ENCODE measurements at places on chromosomes 11 and 22.

GRCh38 chr11:35524780-35525179 lies 636 bp downstream of the PAMR1 start:
- DNase-seq: no peak

GRCh38 chr11:19162951-19163505 lies 38.8 kb downstream of the CSRP3 start:
- DNase-seq: no peak

DNA sequence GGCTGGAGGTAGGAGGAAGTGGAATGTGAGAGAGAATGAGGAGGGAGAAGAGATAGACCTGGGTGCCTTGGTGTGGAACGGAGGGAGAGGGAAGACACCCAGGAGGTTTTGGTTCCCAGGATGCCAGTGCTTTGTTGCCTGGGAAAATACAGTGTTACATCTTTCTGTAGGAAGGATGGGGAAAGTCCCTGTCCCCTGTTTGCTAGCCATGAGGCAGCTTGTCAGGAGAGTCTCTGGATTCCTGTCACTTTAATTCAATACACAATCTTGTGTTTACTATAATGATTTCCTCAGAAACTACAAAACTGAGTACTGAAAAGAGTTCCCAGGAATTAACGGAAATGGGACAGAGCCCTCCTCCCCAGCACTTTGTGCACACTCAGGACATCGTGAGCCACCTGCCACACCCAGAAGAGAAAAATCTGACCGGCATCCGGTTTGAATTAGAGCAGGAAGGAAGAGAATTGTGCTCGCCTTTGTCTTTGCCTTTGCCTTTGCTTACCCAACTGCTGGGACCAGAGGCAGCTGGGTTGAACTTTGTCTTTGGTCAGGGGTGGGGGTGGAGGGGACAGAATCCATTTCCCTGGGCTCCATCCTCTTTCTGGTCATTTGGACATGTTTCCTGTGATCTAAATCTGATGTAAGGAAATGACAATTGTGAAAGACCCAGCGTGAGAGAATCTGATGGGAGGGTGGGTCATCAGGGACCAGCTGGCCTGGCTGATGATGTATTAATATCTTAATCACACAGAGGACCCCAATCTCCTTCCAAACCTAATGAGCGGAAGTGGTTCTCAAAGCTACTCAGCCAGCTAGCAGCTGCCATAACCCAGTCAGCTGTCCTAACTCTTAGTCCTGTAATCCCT lies 1.3 kb upstream of the LIMK2 start:
- DNase-seq: no peak

DNA sequence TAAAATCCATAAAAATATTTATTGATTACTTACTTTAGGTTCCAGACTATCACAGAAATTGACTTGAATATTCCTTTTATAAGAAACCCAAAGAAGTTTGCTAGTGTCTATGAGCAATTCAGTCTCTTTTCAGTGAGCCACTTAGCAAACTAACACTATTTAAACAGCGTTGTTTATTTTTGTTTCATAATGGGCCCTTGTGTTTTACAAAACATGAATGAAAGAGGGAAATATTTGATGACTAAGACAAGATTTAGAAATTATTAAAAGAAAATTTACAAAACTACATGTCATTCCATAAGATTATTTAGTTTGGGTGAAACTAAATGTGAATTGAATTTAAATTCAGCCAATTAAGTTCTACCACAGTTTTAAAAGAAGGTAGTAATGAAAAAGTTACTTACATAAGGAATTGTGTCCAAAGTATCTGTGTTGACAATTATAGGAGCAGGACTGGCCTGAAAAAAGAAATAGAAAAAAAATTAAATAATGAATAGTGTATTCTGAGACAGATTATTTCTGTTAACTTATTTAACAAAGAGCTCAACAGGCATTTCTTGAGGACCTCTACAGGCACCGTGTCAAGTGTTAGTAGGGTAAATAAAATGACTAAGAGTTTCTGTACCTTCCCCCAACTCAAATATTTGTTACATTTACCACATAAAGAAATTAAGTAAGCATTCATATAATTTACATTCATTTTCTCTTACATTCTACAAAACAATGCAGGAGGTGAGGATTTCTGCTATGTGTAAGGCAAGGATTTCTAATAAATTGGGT lies 964.9 kb upstream of the CCDC90B start:
- no peak for DNase-seq

GRCh38 chr22:42368379-42369249 lies 63.6 kb downstream of the NFAM1 start:
- DNase-seq: no peak

GRCh38 chr22:23156286-23156685 lies 11.0 kb downstream of the RAB36 start:
- no peak for DNase-seq

DNA sequence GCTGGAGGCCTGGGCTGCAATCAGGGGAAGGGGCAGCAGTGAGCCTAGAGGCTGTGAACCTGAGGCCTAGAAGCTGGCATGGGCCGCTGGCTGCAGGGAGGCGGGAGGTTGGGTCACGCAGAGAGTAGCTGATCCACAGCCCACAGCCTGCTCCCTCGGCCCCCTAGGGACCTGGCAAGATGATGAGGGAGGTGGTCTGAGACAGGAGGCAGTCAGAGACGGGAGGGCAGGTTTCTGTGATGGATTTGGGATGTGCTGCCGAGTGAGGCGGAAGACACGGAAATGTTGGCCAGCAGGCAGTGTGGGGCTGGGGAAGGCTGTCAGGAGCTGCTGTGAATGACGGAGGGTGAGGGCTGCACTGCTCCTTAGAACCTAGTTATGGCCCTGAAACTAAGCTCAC lies 22.7 kb downstream of the LRFN4 start:
- no peak for DNase-seq

GRCh38 chr11:64726867-64727530 lies 4.0 kb upstream of the NRXN2 start:
- no peak for DNase-seq

Measured in NCI-H2029 treated with DMSO at 0.1 percent for 48 hours (cell line).